ENCODE measurements at places on chromosomes 1 and 21.

GRCh38 chr1:75293270-75293669, 159.1 kb downstream of the LHX8 start:
- DNase-seq: no peak

GRCh38 chr1:35882586-35882944, 444 bp upstream of the AGO1 start:
- DNase-seq: no peak

- DNase-seq: peak; percentile 35
These were observed 143.3 kb upstream of the ZNF644 start for GRCh38 chr1:91165033-91165654.

DNA sequence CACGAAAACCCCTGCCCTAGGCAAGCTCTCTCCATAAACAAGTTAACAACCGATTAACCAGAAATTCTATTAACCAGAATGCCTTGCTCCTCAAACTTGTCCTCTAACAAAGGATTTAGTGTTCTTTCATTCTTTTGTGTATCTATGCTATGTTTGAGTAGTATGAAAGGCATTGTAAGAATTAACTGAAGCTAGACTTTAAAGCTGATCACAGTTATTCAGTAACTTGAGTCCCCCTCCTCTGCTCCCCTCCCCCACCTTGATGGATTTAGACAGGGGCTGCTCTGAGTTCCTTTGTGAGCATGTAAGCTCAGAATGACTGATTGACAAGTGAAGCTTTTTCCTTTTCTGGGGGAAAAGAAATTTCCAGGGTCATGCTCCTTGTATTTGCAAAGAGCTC, 257.6 kb downstream of the TTLL7 start:
- DNase-seq: no peak

GRCh38 chr1:48216313-48216712, 6.2 kb upstream of the SLC5A9 start:
- no peak for DNase-seq

DNA sequence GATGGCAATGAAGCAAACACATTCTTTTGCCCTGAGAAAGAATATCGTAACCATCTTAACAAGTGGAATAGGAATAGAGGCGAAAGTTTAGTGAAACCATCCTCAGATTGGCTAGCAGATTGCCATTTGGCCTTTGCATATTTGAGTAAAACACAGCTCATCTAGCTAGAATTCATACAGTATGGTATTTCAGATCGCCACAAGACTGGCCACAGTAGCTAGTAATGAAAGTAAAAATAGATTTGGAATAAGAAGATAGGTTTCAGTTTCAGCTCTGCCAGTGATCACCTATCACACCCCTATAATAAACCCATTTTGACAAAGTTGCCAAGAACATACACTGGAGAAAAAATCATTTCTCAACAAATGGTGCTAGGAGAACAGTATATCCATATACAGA, 294.9 kb downstream of the LRRIQ3 start:
- no peak for DNase-seq

DNA sequence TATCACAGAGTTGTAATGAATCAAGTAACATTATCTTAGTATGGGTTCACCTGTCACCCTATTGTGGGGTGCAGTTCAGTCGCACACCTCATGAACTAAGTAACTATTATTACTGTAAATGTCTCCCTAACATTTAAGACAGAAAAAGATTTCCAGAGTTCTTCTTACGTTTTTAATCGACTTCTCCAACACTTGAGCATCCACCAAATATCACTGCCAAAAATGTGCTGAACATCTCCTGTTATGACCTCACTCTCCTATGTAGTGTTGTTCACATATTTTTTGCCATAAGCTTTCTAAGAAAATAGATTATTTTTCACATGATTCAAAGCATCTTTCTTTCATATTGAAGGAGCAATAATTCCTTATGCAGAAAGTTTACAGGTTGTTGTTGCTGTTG, 1.3 kb downstream of the TTLL7 start:
- DNase-seq: no peak

DNA sequence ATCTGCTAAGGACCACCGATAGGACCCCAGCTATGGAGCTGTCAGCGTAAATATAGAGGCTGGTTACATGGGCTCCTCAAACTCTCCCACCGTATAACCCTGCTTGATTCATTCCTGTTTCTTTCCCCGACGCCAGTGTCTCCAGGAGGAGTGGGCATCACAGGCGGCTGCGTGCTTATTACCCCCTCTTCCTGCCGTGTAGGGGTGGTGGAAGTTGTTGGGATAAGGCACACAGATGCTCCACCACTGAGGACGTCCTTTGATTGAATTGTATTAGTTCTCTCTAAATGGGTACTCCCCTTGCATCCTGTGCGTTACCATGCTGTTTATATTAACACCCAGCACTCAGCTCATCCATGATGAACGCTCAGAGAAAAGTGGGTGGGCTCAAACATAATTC, 104.6 kb downstream of the ZBTB18 start:
- no peak for DNase-seq

GRCh38 chr1:3930301-3931006, 30.4 kb upstream of the C1orf174 start:
- no peak for DNase-seq

GRCh38 chr1:3271866-3272265, 182.6 kb upstream of the ARHGEF16 start:
- DNase-seq: no peak

DNA sequence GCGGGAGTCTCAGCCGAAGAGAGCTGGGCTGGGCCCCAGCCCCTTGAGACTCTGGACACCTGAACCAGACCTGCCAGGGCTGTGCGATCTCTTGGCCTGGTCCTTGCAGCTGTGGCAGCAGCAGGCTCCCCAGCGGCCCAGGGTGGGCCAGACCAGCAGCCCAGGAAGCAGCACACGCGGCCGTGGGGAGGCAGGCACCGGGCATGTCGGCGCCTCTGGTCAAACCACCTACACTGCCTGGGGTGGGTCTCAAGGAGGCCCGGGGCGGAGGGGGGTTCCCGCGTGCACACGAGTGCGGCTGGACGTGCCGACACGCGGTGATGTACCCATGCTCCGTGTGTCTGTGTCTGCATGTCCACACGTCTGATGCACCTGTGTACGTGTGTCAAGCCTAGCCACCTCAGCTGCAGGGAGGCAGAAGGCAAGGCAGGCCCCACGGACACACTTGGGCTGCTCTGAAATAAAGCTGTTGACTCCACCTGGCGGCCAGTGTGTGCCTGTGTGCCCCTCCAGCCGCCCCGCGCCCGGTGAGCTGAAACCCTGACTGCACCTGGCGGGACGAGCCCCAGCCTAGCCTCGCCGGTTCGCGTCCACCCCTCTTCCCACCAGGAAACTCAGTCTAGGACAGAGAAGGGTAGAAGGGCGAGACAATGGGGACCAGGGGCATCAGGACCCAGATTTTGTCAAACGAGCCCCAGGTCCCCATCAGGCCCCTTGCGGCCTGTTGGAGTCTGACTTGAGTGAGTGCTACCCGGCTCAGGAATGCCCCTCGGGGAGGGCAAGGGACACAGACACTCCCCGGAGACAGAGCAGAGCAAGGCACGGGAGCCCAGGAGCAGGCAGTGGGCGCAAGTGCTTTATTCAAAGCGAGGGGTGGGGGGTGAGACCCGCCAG, 11.6 kb downstream of the SCNN1D start:
- peak; percentile 44 for DNase-seq

GRCh38 chr1:174022976-174023277, 770 bp upstream of the RC3H1 start:
- DNase-seq: no peak

DNA sequence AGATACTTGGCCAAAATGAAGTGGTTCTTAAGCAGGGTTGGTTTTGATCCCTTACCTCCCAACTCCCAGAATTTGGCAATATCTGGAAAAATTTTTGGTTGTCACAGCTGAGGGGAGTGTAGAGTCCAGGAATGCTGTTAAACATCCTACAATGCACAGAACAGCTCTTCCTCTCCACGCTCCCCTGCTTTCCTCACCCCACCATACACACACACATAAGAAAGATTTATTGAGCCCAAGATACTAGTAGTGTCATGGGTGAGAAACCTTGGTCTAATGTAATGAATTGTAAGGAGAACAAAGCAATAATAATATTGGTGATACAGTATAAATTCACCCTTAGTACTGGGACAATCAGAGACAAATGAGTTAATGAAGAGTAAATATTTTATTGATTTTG, 47.8 kb downstream of the ASB17 start:
- DNase-seq: no peak

DNA sequence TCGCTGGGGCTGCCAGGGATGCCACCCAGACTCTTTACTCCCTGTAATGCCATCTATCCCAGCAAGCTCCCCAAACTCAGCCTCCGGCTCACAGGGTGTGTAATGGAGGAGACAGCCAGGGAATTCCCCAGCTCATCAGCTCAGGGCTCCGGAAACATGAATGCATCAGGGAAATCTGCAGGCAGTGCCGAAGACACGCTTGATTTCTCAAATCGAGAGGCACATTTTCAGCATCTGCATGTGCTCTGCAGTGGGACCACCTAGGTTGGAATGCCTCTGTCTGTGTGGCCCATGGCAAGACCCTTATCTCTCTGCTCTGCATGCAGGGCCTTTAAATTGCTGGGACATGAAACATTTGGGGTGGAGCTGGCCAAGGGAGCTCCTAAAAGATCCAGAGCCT, 170.1 kb downstream of the TRABD2B start:
- DNase-seq: no peak

- no peak for DNase-seq
These were observed at the start of gene KIRREL1 for GRCh38 chr1:157993147-157993917. TSS of gene KIRREL1 (plus strand) at chr1:157993645. CDS start at chr1:157993677, 32 bp downstream.

DNA sequence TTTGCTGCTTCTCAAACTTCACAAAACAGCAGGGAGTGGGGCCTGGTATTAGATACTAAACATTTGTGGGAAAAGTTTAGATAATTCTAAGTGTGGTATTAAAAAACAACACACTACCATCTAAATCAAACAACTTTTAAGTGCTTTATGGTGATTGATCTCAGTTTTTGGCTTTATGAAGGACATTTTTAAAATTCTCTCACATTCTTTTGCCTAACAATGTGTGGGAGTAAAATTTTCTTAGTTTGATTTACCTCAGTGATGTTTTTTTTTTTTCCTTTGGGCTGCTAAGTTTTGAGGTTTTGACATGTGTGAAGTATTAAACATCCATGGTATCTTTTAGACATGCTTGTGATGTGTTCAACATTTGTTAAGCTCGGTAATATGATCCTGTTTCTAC, 116.2 kb downstream of the DISP1 start:
- no peak for DNase-seq

- DNase-seq: no peak
These were observed 73.4 kb downstream of the PLPPR5 start for GRCh38 chr1:98931128-98931835.

GRCh38 chr1:212607913-212608391, 609 bp upstream of the ATF3 start:
- DNase-seq: no peak

GRCh38 chr1:112673592-112674439, 643 bp upstream of the MOV10 start:
- DNase-seq: no peak

DNA sequence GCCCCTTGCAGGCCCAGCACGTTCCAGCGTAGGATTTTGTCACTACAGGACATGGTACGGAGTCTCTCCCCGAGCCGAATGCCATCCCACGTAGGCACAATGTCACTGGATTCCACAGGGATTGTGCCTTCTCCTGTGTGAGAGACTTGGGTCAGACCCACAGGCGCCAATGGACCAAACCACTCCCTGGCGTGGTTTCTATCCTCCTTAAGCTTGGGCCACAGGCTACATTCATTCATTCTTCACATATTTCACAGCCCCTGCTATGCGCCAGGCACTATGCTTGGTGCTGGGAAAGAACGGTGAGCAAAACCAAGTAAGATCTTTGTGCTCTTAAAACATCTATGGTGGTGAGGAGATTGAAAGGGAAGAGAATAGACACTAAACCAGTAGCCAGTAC, 18.7 kb downstream of the CHRNB2 start:
- no peak for DNase-seq

GRCh38 chr1:214801191-214801590, 198.2 kb downstream of the CENPF start:
- DNase-seq: no peak

Measured in activated CD4-positive, CD25-positive, alpha-beta regulatory T cell (primary cell).